Hindlimb muscle (tissue), 1 donor: ENCODE measurements at places on chromosomes 4 and X. TPM values are rescaled to one million over a fixed set of nuclear protein-coding genes. Genes with fewer than 3 reads are reported as not detected.

DNA sequence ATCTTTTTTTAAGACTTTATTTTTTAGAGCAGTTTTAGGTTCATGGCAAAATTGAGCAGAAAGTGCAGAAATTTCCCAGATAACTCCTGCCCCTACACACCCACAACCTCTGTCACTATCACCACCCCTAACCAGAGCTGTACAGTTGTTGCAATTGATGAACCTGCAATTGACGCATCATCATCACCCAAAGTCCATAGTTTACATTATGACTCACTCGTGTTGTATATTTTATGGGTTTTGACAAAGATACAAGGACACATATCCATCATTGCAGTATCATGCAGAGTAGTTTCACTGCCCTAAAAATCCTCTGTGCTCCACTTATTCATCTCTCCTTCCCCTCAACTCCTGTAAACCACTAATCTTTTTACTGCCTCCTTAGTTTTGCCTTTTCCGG is 34.5 kb upstream of the WAS start:
- no peak for DNase-seq

DNA sequence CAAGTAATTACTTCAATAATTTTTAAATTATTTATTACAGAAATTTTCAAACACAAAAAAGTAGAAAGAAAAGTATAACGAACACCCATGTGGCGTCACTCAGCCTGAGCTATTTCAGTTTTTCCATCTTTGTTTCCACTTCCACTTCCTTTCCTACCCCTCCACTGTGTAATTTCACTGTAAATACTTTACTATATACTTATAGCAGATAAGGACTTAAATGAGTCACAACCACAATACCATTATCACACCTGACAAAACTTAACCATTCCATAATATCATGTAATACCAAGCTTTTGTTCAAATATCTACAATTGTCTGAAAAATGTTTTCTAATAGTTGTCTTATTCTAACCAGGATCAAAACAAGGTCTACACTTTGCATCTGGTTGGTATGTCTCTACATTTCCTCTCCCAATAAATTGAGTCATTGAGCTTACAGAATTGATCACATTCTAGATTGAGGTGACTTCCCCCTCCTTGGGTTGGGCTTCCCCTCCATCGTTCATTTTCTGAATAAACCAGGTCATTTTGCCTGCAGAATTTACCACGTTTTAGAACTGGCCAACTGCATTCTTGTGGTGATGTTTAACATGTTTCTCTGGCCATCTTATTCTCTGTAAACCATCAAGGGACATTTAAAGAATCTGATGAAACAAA is 48.7 kb downstream of the ATP10D start:
- no peak for DNase-seq

GRCh38 chr4:87835197-87835596 is 2.4 kb downstream of the MEPE start:
- DNase-seq = no peak

- no peak for DNase-seq
Measured at GRCh38 chr4:75235359-75235951, 278.7 kb downstream of the RCHY1 start.

GRCh38 chr4:48380583-48381167 is 39.3 kb downstream of the SLAIN2 start:
- DNase-seq = no peak

GRCh38 chrX:49995107-49995731 is 72.8 kb downstream of the CLCN5 start:
- no peak for DNase-seq

DNA sequence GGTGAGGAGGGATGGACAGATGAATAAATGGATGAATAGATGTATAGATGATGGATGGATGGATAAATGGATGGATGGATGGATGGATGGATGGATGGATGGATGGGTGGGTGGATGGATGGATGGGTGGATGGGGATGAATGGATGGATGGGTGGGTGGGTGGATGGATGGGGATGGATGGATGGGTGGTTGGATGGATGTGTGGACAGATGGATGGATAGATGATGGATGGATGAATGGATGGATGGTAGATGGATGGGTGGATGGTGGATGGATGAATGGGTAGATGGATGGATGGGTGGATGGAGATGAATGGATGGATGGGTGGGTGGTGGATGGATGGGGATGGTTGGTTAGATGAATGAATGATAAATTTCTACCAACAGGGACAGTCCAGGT is 207.0 kb upstream of the PSAPL1 start:
- DNase-seq = no peak

DNA sequence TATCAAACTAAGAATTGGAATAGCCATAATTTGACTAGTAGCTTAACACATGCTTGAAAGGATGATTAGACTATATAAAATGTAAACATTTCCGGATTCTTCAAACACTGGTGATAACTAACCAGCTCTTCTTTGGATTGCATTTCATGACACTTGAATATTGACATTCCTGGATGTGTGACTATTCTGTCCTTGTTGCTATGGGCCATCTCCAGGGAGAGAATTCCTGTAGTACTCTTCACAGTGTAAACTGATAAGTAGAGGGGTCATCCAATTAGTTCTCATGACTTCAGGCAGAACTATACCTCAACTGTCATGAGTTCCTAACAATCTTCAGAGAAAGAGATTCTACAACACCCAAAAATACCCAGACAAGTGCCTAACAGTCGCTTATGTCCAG is 1026.7 kb upstream of the TENM3 start:
- DNase-seq = no peak

Gene MAPK10
- 2.8 TPM for polyA plus RNA-seq

Gene MAGEB1
- polyA plus RNA-seq = not detected

Gene SUPT20HL1
- polyA plus RNA-seq = not detected

Gene TMEM128
- 19.0 TPM for polyA plus RNA-seq
